ENCODE measurements at places on chromosomes 1 and 21.

- no peak for DNase-seq
Measured at GRCh38 chr1:96843196-96843595, 121.6 kb downstream of the PTBP2 start.

DNA sequence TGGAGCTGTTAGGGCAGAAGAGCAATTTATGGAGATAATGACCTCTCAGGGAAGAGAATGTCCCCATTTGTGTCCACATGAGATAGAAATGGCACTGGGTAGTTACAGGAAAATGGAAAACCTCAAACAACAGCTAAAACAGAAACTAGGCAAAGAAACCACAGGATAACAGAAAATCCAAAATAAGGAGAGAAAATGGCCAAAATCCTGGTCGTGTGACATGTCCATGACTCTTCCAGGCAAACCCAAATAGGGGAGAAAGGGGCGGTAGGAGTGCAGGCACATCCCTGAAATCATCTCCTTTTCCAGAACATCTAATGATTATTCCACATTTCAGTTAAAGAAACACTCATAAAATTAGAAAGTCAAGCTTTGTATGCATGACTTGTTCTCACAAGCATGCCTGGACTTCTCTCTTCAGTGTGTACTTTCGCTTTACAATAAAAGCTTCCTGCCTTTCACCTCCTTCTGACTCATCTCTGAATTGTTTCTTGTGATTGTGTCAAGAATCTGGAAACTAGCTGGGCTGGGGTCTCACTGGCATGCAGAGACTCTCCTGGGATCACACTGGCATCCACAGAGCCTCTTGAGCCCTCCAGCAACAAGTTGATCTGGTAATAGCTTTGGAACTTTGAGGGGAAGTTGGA lies 171.4 kb upstream of the ZP4 start:
- DNase-seq: no peak

- DNase-seq: no peak
Measured at GRCh38 chr21:23524685-23525084, 2082.6 kb downstream of the MRPL39 start.

DNA sequence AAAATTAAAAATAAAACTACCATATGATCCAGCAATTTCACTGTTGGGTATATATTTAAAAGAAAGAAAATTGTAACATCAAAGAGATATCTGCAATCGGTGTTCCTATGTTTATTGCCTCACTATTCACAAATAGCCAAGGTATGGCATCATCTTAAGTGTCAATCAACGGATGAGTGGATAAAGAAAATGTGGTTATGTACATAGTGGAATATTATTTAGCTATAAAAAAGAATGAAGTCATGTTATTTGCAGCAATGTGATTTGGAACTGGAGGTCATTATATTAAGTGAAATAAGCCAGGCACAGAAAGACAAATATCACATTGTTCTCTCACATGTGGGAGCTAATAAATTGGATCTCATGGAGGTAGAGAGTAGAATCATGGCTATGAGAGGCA lies 76.3 kb downstream of the RD3 start:
- no peak for DNase-seq

GRCh38 chr1:112711670-112712069 lies 3.5 kb downstream of the PPM1J start:
- no peak for DNase-seq

DNA sequence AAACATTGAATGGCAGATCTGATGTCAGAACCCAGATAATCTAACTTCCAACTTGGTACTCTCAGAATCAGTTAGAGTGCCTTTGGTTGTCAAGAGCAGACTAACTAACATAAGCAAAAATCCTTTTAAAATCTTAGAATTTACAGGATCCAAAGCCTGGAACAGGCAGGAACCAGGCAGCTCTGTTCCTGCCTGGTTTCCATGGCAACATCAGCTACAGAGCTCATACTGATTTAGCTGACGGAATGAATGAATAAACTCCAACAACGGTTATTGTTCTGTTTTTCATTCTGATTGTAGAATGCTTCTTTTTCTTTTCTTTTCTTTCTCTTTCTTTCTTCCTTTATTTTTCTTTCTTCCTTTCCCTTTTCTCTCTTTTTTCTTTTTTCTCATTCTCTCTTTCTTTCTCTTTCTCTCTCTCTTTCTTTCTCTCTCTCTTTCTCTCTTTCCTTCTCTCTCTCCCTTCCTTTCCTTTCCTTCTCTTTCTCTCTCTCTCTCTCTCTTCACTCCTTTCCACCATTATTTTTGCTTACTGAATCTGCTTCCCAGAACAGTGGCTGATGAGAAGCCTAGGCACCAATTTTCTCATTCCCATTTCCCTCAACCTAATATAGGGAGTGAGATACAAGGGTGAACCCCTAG lies 121.6 kb downstream of the RGS7 start:
- no peak for DNase-seq

DNA sequence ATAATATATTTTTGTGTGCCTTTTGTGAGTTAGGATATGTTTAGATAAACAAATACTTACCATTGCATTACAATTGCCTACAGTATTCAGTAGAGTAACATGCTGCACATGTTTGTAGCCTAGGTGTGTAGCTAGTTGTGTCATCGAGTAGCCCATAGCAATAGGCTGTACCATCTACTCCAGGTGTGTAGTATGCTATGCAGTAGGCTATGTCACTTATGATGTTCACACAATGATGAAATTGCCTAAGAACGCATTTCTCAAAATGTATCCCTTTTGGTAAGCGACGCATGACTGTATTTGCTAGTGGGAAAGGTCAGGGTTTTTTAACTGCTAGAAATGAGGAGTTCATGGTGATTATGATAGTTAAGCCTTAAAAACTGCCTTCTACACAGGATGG lies 30.0 kb upstream of the B3GALT5 start:
- no peak for DNase-seq

GRCh38 chr1:183958958-183959357 lies 78.6 kb downstream of the COLGALT2 start:
- DNase-seq: no peak

GRCh38 chr1:179663810-179664209 lies 72.2 kb downstream of the TDRD5 start:
- no peak for DNase-seq

- no peak for DNase-seq
Measured at GRCh38 chr1:2351723-2352122, 39.6 kb downstream of the MORN1 start.

GRCh38 chr1:53934170-53934765 lies 11.2 kb downstream of the IFT25 start:
- DNase-seq: no peak

GRCh38 chr1:177800400-177801088 lies 169.3 kb downstream of the SEC16B start:
- no peak for DNase-seq

DNA sequence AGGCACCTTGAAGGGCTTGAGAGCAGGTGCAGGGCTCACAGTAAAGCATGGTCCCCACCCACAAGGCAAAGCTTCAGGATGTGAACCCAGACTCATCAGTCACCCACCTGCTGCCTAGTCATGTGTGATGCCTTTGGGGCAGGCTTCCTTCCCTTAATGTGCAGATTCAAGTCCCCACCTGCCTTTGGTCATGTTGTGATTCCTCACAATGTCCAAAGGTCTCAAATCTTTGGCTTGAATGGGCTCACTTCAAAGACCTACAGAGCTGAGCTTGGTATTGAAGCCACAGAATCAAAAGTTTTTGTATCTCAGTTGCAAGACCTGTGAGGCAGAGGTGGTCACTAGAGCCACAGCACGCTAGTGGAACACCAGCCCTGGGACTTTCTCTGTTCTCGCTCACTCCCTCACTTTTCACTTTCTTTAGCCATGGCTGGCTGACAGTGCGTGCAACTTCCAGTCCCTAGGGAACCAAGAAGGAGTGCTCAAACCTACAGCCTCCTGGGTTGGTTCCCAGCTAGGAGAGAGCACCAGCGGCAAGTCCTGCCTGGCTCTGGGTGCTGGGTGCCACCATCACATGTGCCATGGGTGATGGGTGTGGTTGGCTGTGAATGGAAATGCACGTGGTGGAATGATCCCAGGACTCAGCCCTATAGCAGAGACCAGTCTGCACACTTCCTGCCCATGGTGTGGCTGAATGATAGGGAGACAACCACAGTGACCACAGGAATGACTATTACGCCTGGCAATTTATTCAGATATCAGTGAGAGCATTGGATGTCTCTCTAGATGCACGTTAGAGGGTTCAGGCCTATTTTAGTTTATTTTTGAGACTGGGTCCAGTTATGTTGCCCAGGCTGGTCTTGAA lies 26.4 kb upstream of the CLIC6 start:
- no peak for DNase-seq

GRCh38 chr1:23198373-23198772 lies 18.9 kb downstream of the HTR1D start:
- DNase-seq: no peak

- no peak for DNase-seq
Measured at GRCh38 chr1:78038491-78038939, 7.3 kb upstream of the GIPC2 start.

- no peak for DNase-seq
Measured at GRCh38 chr1:3776231-3776961, 3.8 kb downstream of the SMIM1 start.

DNA sequence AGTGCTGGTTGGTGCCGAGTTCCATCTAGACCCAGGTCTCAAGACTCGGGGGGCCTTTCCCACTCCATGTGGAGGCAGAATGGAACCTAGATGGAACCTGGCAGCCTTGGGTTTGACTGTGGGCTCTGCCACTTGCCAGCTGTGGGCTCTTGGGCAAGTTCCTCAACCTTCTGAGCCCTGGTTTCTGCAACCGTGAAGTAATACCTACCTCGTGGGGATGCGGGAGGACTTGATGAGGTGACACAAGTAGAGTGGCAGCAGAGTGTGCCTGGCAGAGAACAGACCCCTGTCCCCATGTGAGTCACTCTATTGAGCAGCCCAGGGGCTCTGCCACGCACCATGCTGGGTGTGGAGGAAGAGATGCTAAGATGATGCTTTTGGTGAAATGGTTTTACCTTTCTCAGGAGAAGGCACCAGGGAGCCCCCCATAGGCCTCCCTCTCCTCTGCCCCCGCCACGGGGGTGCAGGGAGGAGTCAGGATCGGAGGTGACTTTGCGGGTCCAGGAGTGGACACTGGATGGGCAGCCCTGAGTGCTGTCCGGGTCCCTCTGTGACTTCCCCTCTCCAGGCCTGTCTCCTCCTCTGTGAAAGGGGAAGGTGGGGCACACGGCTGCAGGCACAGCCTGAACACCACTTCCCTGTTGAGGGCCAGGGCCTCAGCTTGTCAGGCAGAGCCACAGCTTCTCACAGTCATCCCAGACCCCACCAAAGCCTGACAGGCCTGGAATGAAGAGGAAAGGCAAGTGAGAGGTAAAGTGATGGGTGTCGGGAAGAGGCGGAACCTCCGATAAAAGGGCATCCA lies 36.7 kb upstream of the EDN2 start:
- no peak for DNase-seq

DNA sequence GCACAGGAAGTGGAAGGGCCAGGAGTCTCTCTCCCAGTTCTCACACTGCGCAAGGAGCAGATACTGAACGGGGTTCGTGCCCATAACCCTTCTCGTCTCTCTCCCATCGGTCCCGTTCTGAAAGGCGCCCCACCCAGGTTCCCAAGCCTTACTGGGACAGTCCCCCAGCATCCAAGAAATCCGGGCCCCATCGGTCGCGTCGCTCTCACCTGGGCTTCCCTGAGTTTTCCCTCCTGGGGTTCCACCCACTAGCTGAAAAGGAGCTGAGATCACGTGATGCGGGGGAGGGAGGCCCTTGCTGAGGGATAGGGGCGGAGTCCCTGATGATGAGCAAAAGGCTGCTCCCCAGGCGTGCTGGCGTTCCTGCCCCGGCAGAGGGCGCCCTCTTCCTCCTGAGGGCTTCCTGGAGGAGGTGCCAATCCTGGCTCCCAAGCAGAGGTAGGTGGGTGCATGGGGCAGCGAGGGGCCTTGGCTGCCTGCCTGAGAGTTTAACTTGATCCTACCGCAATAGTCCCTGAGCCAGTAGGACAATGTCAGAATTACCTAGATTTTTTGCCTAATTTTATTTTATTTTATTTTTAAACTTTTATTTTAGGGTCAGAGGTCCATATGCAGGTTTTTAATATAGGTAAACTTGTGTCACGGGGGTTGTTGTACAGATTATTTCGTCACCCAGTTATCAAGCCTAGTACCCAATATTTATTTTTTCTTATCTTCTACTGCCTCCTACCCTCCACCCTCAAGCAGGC lies at the start of gene SPOCD1:
SPOCD1 (minus strand) TSS at position 271 of the 749 bp plus-strand sequence. CDS start 689 bp downstream, outside the sequence.
- DNase-seq: peak; percentile 59

DNA sequence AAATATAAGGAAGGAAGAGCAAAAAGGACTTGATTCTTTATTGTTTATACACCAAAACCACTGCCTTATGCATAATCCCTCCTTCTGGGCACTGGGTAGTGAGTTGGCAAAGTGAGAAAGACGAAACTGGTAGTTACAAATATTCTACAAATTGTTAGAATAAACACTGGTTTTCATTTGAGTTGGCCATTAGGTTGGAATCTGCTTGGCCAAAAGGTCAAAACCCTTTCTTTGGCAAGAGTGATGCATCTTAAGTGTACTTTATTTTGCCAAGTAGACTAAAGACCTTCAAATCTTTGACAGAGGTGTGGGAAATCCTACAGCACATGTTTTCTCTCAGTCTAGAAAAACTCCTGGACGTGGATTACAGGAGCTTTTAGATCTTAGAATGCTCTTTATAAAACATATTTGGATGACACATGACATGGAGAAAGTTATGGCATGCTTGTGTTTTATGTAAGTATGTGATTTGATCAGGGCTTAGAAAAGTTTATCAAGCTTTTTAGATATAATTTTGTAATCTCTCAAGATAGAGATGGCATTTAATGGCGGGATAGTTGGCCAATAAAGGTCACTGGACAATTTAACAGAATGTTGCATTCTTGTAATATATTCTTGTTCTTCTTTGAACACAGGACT lies 120.9 kb downstream of the ROR1 start:
- DNase-seq: no peak

Data from activated CD4-positive, CD25-positive, alpha-beta regulatory T cell treated with anti-CD3 and anti-CD28 coated beads, Interleukin-2, amount 50 U/mL, for 16 hours (primary cell).